ENCODE measurements at places on chromosomes 6 and 20.
A peak's percentile ranks its signal among the peaks of the same experiment; 100 is the strongest.

DNA sequence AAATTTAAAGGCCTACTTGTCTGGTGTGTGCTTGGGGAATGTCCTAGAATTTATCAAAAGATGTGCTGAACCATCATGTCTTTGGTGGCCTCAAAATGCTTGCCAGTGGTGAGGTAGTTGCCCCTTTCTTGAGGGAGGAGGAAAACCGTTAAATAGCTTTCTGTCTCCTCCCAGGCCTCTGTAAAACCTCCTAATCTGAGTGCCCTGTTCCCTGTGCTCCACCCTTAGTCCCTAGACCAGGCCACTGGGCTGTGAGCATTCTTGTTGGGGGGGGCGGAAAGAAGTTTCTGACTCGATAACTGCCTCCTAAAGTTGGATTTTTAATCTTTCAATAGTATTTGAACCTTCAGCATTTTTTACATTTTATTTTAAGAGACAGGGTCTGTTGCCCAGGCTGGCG lies 23.1 kb downstream of the JARID2 start:
- no peak for DNase-seq

DNA sequence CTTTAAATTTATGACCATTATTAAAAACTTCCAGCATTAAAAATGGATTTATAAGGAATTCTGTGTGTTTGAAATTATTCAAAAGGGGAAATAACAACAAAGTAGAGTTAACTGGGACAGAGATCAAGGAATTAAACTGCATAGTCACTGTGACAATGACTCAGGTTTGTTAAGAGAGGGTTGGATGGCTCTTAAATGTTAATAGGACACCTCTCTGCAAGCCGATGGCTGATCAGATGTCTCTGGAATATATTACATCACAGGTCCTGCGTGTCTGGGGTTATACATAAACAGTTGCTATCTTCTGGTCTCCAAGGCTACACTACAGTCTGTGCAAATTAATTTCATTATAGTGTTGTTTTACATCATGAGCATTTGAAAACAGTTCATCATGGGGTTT lies 574.3 kb downstream of the COL12A1 start:
- DNase-seq: no peak

- no peak for DNase-seq
Observed at GRCh38 chr6:108563292-108563691, 2.6 kb downstream of the FOXO3 start.

- DNase-seq: no peak
Observed at GRCh38 chr6:159020011-159020410, 20.0 kb upstream of the RSPH3 start.

DNA sequence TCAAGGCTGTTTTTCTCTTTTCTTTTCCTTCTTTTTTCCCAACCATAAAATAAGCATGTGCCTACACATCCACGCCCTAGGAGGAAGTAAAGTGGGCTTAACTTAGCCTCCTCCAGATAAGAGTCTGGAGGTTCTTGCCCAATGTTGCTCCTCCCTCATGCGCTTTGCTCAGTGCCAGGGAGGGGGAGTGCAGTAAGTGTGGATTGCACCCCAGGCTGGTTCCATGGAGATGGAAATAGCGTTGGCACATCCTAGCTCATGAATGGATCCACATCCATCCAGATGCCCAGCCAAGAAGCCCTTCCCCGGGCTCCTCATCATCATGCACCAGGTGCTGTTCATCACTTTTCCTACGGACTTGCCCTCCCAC lies 58.2 kb downstream of the NEDD9 start:
- DNase-seq: no peak

GRCh38 chr6:158460602-158461169 lies 99.2 kb upstream of the TMEM181 start:
- no peak for DNase-seq

DNA sequence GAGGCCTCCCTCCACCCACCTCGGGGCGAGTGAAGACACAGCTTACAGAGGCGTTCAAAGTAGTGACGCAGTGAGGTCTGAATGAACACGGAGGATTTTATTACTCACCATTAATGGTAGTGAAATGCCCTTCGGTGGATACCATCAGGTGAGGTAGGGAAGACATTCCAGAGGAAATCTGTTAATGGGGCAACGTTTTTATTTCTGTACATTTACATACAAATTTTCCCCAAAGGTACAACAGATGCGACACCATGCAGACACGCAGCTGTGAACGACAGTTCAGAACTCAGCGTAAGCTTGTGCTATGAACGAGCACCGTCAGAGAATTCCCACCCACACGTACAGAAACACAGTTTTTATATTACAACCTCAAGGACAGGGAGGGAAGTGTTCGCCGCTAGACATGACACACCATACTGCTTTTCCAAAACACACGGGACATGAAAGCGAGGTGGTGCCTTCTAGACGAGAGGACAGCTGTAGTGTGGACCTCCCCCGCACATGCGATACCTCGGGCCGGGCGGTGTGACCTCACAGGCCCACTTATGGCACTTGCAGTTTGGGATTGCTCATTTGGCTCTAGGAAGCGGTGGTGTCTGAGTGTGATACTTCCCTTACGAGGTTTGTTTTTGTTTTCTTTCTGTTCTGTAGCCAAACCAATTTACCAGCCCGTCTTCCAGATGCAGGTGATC lies 10.7 kb downstream of the PSMG4 start:
- DNase-seq: no peak

DNA sequence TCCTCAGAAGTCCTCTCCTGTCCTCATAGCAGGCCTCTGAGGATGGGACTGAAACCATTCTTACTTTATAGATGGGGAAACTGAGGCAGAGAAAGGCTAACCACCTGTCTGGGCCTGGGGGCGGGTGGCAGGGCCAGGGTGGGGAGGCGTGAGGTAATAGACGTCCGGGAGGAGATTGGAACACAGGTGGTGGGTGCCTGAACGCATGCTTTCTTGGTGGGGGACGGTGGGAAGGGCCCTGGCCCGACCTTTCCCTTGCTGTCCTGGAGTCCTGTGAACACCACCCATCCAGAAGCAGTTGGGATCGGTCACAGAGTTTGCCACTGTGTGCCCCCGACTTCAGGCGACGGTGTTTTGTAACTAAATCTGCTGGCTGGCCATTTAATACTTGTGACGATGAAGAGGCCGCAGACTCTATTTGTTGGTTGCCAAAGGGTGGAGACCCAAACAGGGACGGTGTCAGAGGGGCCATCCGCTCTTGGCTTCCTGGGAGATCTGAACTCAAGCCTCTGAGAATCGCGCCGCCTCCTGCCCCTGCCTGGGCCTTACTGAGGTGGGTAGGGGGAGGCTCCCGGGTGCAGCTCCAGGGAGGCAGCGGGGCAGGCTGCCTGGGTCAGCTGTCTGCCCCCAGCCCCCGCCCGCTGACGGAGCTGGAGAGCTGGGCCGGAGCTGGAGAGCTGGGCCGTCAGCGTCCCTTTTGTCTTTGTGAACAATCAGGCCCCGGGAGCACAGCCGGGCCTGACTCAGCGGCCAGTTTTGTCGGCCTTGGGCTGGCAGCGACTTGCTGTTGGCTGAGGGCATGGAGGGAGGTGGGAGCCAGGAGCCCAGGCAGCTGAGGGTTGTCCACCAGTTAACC lies 4.1 kb downstream of the RBM38 start:
- peak; percentile 44 for DNase-seq

DNA sequence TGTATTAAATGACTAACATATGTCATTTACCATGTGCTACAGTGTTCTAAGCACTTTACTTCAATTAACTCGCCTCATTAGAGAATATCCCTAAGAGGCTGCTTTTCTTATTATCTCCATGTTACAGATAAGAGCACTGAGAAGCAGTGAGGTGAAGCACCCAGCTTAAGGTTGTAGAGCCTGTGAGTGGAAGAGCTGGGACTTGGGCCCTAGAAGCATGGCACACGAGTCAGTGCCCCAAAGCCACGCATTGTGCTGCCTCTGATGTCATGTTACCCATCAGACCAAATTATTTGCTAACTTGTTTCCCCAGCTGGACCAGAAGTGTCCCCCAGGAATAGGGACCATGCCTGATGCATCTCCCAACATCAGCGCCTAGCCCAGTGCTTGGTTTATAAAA lies 34.1 kb downstream of the POFUT1 start:
- DNase-seq: no peak

DNA sequence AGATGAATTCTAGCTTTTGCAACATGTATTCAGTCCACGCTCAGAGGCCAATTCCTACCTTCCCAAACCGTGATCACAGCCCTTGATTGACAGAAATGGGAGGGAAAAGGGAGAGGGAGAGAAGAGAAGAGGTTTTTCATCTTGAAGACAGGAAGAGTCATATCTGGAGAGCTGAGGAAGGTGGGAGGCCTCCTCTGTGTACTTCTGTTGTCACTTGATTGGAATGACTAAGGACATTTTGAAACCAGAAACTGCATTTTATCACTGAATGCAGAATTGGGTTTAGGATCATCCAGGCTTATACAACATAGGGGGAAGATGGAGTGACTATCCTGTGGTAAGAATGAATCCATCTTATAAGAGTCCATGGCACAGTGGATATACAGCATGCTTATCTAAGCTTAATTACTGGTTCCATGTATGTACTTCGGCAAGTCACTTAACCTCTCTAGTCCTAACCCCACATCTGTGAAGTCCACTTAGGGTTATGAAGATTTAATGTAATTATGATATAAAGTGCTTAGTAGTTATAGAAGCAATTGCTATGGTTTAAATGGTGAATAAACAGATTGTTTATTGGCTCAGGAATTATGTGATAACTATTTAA lies 144.0 kb downstream of the BCKDHB start:
- DNase-seq: no peak

Measured in NCI-H1092 treated with DMSO at 0.1 percent for 48 hours (cell line).